ENCODE measurements at places on chromosomes 4 and X. TPM values are rescaled to one million over a fixed set of nuclear protein-coding genes. Genes with fewer than 3 reads are reported as not detected.

Gene PRRG1
- 8.2 TPM for total RNA-seq

Gene SPIN2A
- 2.9 TPM for total RNA-seq

Gene HOPX
- 195 TPM for total RNA-seq

Gene FAM47B
- total RNA-seq: not detected

Gene NPFFR2
- total RNA-seq: not detected

Gene GPC4
- 24.5 TPM for total RNA-seq

Gene RGN
- total RNA-seq: 3.7 TPM

Gene USP26
- not detected for total RNA-seq

Gene SOD3
- total RNA-seq: 15.2 TPM

Gene TBC1D1
- 45.2 TPM for total RNA-seq

Gene CFAP299
- not detected for total RNA-seq

Gene YIPF7
- 0.79 TPM for total RNA-seq

Gene CCKAR
- total RNA-seq: 0.49 TPM

Gene CLCN5
- 18.9 TPM for total RNA-seq

Gene NUP62CL
- total RNA-seq: 3.0 TPM

Gene RRH
- total RNA-seq: not detected

Gene L1CAM
- total RNA-seq: 3.6 TPM

Gene SRPK3
- total RNA-seq: 6.7 TPM

Gene EDA
- total RNA-seq: 7.6 TPM

Gene OTUD4
- total RNA-seq: 43.5 TPM

Gene AR
- total RNA-seq: 7.5 TPM

Gene POLN
- total RNA-seq: 4.2 TPM

Gene RNF150
- 15.0 TPM for total RNA-seq

Gene NAA11
- total RNA-seq: not detected

Gene KIAA0232
- 26.8 TPM for total RNA-seq

Gene FRMPD4
- 0.30 TPM for total RNA-seq

Gene ZMAT1
- total RNA-seq: 2.8 TPM

Gene TDO2
- total RNA-seq: 0.59 TPM

Gene PSAPL1
- 18.6 TPM for total RNA-seq

Gene MFAP3L
- total RNA-seq: 10.5 TPM

Gene OTOP1
- total RNA-seq: 0.39 TPM

Gene DOCK11
- total RNA-seq: 25.7 TPM
